ENCODE measurements at places on chromosomes 2 and 18.

- DNase-seq, result peak; percentile 14
Observed at GRCh38 chr2:200467806-200468681, 41.8 kb downstream of the KCTD18 start.

- no peak for DNase-seq
Observed at GRCh38 chr2:10132043-10132575, 9.6 kb downstream of the RRM2 start.

DNA sequence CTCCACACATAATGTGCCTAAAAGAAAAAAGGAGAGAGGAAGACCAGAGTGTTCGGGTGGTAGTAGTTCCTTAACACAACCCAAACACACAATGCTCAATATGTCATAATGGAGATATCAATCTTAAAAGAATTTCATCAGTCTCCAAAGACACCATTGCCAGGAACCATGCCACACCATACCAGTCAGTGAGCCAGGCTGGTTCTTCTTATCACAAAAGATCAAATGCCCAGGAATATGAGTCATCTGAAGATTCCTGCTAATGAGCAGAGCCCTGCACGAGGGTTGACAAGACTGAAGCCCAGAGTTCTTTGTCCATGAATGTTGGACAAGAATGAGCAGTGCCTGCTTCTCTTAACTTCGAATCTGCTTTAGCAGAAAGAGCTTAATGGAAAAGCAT, 262.3 kb downstream of the ZNF516 start:
- no peak for DNase-seq

DNA sequence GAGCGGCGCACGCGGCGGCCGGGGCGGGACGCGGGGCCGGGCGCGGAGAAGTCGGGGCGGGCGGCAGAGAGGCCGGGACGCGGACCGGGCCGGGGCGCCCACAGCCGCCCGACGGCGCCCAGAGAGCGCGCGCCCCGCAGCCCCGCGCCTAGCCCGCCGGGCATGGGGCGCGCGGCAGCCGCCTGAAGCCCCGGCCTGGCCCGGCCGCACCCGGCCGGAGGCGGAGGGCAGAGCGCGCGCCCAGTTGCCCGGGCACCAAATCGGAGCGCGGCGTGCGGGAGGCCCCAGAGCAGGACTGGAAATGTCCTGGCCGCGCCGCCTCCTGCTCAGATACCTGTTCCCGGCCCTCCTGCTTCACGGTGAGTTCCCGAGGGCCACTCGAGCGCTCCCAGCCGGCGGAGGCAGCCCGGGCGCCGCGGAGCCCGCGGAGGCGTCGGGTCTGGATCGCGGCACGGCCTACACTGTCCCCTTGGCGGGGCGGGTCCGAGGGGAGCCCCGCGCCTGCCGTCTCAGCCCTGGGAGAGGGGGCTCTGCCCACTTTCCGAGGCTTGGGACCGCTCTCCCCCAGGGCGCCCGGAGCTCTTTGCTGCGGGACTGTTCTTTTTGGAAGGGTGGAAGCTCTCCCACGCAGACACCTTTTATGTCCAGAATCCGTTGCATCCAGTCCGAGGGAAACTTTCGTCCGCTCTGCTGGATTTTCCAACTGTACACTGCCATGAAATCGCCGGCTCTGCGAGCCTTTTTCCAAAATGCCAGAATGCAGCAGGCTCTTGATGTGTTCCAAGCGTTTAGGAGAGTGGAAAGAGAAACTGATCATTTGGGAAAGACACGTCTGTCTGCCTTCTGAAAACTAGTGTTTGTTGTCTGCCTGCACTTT, 484 bp downstream of the APCDD1 start:
- no peak for DNase-seq

- no peak for DNase-seq
Observed at GRCh38 chr2:20509770-20510490, 63.1 kb downstream of the RHOB start.

- DNase-seq, result no peak
Observed at GRCh38 chr2:74399785-74400184, 19.7 kb upstream of the DCTN1 start.

GRCh38 chr2:67694445-67694844, 297.3 kb downstream of the ETAA1 start:
- DNase-seq, result no peak

GRCh38 chr2:88638123-88638650, 10.9 kb upstream of the EIF2AK3 start:
- no peak for DNase-seq

DNA sequence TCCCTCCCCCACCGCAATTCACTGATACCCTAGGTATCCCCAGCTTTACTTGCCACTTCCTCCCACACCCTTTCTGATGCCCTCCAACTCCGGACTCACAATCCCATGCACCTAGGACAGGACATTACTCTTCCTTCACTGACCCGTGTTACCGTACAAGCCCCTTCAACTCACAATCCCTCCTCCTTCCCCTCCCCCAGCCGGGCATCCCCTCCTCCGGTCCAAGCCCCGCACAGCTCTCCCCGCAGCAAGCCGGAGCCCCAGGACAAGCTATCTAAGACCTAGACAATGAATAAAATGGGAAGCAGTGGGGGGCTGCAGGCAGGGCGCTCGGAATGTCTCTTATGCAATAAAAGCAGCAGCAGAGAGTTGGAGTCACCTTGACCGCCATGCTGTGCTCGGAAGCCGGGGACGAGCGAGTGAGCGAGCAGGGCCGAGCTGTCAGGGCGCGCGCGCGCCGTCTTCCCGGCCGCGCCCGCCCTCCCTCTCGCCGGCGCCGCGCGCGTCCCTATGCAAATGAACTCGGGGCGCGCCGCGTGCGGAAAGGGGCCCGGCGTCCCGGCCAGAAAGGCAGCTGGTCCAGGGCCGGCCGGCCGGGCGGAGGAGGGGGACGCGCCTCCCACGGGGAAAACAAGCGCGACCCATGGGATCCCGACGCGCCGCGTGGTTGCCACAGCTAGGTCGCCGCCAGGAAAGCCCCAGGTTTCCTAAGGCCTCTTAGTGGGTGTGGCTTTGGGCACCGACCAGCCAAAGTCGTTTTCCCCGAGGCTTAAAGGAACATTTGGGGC, at the start of gene SLC25A12:
SLC25A12 (minus strand) TSS at position 421 of the 788 bp plus-strand sequence; CDS start at position 391, 30 bp downstream.
- DNase-seq, result peak; percentile 74

- no peak for DNase-seq
Observed at GRCh38 chr2:56347881-56348280, 164.1 kb downstream of the CCDC85A start.

- DNase-seq, result peak; percentile 94
Observed at GRCh38 chr18:13562494-13563029, 163.8 kb downstream of the FAM210A start.

DNA sequence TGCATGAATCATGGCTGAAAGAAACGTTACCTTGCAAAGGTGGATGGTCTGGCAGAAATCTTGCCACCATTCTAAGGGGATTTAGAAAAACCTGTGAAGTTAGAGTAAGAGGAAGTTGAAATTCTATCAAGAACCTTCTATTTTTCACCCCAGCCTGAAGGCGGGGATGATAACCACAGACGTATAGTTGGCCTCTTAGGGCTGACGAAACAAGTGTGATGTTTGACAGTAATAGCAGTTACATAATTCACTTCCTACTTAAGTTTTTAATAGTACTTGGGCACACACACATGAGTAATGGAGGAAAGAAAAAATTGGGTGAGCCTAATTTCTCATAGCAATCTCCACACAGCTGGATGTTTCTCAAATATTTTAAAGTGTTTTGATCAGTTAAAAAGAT, 336.6 kb upstream of the SALL3 start:
- DNase-seq, result no peak

- DNase-seq, result no peak
Observed at GRCh38 chr2:25098056-25098455, 56.2 kb downstream of the EFR3B start.

DNA sequence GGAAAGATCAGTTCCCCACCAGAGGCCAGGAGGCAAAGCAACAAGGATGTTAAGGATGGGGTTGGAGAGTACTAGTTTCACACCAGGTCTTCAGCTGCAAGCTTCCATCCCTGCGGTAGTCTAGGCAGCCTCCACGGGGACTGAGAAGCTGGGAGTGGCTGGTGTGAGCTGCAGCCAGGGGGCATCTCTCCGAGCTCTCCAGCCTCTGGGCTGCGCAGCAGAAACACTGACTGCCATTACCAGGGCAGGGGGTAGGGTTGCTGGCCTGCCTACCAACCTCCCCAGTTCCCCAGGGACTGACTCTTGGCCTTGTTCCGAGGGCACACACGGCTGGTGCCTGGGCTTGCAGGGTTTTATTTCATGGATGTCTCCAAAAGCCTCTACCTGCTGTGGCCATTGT, 15.9 kb downstream of the GATA6 start:
- DNase-seq, result no peak

GRCh38 chr2:173008786-173009185, 66.9 kb upstream of the MAP3K20 start:
- DNase-seq, result no peak

DNA sequence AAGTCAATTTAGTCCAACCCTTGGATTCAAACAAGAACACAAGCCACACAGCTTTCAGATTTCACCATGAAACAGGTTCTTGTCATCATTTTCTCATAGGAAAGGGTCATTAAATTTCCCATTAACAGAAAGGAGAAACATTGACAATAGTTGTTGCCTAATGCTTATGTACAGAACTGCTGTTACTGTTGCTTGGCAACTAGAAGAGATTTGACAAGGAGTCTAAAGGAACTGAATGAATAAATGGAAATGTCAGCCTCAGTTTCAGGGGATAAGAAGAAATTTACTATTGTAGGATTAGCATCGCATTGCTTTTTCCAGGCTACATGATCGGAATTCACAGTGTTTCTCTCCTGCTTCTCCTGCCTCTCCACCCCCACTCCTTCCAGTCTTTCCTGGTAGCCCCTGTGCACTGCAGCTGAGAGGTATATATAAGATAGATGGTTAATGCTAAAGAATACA, 90.3 kb downstream of the SPATS2L start:
- no peak for DNase-seq

- DNase-seq, result no peak
Observed at GRCh38 chr18:25284281-25284680, 67.7 kb downstream of the ZNF521 start.

DNA sequence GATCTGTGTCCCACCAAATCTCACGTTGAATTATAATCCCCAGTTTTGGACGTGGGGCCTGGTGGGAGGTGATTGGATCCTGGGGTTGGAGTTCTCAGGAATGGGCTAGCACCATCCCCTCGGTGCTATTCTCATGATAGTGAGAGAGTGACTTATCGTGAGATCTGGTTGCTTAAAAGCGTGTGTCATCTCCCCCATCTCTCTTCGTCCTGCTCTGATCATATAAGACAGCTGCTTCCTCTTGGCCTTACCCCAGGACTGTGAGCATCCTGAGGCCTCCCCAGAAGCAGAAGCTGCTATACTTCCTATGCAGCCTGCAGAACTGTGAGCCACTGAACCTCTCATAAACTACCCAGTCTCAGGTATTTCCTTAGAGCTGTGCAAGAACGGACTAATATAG, 163.7 kb upstream of the NDUFV2 start:
- no peak for DNase-seq

GRCh38 chr2:179898873-179899272, 37.5 kb upstream of the ZNF385B start:
- no peak for DNase-seq

DNA sequence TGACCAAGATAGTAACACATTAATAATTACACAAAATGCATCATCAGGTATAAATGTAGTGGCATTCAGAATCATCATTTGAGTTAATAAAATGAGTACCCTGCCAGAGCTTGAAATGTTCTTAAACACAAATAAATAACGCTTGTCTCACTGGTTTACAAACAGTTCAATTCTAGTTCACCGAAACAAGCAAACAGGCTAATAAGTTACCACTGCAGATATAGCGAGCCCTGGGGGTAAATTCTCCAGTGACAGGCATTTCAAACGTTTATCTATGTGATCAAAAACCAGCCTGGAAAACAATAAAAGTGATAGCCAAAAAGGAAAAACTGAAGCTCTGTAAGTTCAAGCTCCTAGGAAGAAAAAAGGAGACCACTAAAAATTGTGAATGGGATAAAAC, 152.6 kb downstream of the THADA start:
- no peak for DNase-seq

GRCh38 chr2:878245-878930, 72.3 kb upstream of the SNTG2 start:
- DNase-seq, result no peak

GRCh38 chr2:7358865-7359447, 441.7 kb downstream of the RNF144A start:
- DNase-seq, result no peak

DNA sequence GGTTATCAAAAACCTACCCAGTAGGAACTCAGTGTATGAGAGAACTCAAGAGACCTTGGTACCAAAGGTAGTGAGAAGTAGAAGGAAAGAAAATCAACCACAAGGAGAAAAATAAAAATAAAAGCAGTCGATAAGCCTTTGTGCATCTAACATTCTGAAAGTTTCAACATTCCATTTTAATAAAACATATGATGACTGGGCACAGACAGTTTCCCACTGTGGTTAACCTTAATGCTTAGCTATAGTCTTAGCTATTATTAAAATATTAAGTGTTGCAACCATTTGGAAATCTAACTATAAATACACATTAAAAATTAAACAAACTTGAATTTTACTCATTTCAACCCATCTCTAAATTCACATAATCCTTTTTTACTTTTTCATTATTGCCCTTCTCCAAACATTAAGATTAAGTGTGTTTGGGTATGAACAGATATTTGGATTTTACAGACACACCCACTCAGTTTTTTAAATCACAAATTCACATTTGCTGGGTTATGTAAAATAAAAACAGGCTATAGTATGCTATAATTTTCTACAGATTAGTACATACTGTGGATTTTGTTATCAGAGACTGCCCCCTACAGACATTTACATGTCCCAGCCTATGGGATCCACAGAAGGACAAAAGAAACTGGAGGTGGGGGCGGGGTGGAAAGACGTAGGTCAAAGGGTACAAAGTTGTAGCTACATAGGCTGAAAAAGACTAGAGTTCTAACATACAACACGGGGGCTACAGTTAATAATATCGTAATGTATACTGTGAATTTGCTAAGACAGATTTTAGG, 32.8 kb downstream of the SRBD1 start:
- DNase-seq, result no peak

DNA sequence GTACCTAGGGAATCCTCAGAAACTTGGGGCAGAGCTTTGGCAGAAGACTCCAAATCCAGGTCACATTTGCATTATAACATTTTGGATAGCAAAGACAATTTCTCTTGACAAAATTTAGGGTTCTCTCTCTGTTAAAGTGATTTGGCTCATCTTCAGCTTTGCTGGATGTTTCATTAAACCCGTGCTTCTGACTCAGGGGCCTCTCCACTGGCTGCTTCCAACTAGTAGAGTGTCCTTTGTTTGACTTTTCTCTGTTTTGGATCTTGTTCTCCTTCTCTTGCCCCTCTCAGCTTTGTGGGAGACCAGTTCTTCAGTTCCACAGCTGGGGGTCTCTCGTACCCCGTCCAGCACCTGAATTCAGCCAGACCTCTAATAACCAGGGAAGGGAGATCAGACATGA, 145.6 kb downstream of the PLCL1 start:
- DNase-seq, result no peak

DNA sequence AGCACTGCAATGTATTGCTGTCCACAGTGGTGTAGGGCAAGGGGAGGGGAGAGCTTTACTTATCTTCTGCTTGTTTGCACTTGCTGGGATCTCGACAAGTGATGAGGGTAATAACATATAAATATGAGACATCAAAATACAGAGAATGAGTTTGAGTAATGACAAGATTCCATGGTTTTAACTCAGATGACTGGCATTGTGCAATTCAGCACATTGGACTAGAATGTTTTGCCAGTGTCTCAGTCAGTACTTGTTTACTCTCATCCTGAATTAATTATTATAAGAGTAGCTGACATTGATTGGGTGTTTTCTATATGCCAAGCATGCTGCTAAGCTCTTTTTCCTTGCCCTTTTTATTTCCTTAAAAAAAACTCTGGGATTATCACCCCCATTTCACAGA, 306.7 kb upstream of the MMADHC start:
- no peak for DNase-seq

GRCh38 chr18:12291161-12291560, 16.9 kb upstream of the TUBB6 start:
- no peak for DNase-seq
